ENCODE measurements at places on chromosomes 11 and 22.

DNA sequence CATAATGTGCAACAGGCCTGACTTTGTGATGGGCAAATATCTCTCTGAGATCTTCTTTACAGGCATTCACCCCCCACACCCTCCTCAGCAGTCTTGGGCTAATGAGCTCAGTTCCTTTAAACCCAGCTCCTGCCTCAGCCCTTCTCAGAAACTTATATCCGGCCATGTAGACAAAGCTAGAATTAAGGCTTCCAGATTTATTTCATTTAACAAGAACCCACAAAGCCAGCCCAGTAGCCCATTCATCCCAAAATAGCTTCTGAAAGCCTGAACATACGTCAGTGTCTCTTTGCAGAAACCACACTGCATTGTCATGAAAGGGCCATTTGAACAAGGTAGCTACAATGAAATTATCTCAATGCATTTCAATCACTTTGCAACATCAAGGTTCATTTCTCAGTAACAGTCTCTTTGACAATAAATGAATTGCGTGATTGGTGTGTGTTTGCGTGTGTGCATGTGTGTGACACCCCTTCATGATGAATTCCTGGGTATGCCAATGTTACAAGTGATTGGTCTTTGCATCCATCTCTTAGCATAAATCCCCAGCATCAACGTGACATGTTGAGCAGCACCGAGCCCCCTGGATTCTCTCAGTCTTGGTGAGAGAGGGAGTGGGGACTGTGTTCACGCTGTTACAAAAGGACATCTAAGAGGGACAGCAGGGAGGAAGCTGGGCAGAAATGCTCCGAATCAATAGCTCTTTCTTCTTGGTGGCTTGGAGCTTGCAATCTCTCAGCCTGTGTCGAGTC lies 299.6 kb downstream of the KIRREL3 start:
- DNase-seq = no peak

DNA sequence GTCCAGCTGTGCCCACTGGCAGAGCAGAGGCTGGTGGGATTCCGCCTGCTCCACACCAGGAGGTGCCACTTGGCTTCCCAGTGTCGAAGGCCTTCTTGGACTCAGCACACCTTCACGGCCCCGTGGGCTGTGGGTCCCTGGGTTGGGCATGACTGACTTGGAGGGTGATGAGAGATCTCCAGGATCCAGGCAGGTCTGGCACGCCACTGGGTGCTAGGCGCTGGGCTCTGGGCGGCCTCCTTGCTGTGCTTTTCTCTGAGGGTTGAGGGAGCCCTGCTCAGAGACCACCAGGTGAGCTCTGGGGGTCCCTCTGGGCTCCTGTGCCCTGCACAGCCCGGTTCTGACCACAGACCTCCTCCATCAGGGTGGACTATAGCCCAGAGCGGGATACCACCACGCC lies 12.3 kb downstream of the LRP5 start:
- DNase-seq = no peak

DNA sequence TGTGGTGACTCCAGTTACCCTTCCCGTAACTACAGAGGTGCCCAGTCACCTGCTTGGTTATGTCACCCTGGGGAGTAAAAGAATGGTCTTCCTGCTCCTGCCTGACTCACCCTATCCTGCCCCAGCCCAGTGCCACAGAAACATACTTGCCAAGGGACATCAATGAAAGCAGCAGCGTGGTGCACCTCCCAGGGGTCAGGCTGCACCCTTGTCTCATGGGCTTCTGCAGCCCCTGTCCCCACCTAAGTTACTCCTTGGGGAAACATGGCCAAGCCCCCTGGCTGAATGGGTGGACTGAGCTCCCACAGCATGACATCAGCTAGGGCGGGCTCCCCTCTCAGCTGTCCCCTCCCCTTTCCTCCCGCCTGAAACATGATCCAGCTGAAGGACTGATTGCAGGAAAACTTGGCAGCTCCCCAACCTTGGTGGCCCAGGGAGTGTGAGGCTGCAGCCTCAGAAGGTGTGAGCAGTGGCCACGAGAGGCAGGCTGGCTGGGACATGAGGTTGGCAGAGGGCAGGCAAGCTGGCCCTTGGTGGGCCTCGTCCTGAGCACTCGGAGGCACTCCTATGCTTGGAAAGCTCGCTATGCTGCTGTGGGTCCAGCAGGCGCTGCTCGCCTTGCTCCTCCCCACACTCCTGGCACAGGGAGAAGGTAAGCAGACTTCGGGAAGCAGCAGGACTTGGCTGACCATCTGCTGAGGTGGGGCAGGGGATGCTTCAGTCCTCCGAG lies at the start of gene HTR3A:
Gene HTR3A (plus strand): TSS at position 368 of the 730 bp plus-strand sequence. CDS start 218 bp downstream, at position 586.
- DNase-seq = no peak

DNA sequence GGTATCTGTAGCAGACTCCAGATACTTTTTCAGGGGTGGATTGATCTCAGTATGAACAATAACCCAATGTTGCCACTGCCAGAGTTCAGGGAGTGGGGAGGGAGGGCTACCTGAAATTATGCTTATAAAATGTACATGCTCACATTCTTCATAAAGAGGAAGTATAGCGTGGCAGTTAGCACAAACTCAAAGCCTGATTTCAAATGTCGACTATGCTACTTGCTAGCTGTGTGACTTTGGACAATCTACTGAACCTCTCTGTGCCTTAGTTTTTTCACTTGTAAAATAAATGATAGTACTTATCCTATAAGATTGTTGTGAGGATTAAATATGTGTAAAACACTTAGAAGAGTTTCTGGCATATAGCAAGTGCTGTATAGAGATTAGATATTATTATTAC lies 26.5 kb upstream of the POU2AF1 start:
- no peak for DNase-seq

DNA sequence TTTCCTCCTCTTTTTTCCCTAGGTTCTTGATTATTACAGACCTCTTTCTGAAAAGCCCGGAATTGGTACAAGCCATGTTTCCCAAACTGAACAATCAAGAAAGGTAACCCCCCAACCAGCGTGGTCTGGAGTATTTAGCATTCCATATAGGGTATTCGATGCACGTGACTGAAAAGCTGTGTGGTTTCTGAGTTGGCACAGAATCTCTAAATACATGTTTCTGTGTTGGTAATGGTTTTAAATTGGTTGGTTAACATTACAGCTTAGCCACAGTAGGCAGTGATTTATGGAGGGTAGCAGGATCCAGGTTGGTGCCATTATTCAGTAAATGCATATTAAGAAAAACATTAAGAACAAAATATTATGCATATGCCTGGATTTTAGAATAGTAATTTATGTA lies 46.8 kb downstream of the ATXN10 start:
- DNase-seq = no peak

- DNase-seq = no peak
Measured at GRCh38 chr11:46679241-46680163, 20.9 kb downstream of the ARHGAP1 start.

GRCh38 chr11:48083421-48083820 lies 103.1 kb downstream of the PTPRJ start:
- DNase-seq = no peak

GRCh38 chr22:45893516-45893915 lies 83.4 kb downstream of the WNT7B start:
- no peak for DNase-seq

GRCh38 chr22:49503896-49504521 lies 323.7 kb downstream of the BRD1 start:
- DNase-seq = no peak

GRCh38 chr11:70650075-70650909 lies 252.0 kb downstream of the CTTN start:
- no peak for DNase-seq

GRCh38 chr11:77151804-77152509 lies 23.9 kb downstream of the MYO7A start:
- DNase-seq = peak; percentile 17
